Activated naive CD4-positive, alpha-beta T cell (primary cell): ENCODE measurements at places on chromosomes 2 and 18.

DNA sequence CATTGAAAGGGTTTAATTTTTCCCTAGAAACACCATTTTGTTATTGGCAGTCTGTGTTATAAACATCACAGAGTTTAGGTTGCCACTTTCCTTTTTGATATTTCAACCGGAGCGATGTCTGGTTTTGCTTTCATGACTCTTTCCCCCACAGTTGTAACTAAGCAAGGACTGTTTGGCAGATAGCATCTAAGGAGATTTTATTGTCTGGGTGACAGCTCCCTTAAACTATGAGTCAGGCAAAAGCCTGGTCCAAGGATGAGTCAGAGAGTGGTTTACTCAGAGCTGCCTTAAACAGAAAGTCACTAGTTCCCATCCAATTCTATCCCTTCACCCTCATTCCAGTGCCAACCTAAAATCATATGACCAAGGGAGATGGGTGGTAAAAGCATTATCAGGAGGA is 341.6 kb upstream of the VWC2L start:
- DNase-seq: no peak

DNA sequence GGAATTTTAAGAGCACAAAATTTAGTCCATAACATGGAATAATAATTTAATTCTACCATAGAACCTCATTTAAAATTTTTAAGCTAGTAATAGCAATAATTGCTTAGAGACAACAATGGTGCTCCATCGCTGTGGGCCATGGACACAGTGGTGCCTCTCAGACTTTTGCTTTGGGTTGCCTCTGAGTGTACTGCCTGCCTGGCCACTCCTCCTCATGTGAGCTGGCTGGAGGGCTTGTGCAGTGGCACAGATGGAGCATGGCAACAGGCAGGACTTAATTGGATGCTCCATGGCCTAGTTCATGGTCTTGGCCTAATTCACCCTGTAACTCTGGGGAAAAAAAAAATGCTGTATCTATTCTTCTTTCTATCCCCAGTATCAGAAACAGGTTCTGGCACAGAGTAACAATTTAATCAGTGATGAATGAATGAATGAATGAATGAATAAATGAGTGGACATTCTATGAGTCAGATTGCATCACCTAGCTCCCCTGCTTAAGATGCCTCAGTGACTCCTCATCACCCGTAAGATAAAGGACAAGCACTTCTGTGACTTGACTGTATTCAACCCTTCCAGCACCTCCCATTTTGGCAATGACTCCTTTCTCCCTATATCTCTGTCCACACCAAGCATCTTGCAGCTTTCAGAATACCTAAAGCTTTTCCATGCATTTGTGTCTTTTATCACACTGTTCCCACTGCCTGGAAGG is 211.8 kb upstream of the SLC14A2 start:
- DNase-seq: no peak

DNA sequence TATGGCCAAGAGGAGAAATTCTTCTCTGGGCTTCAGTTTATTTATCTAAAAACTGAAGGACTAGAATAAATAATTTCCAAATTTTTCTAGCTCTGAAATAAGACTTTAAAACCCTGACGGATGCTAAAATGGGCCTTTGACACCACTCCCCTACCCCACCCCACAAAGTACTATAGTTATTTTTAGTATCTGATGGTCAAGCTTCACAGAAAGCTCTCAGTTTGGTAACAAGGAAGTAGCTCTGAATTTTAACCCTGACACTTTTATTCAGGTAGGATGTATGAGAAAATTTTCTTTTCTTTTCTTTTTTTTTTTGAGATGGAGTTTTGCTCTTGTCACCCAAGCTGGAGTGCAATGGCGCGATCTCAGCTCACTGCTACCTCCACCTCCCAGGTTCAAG is 2.4 kb downstream of the RBKS start:
- DNase-seq: no peak

DNA sequence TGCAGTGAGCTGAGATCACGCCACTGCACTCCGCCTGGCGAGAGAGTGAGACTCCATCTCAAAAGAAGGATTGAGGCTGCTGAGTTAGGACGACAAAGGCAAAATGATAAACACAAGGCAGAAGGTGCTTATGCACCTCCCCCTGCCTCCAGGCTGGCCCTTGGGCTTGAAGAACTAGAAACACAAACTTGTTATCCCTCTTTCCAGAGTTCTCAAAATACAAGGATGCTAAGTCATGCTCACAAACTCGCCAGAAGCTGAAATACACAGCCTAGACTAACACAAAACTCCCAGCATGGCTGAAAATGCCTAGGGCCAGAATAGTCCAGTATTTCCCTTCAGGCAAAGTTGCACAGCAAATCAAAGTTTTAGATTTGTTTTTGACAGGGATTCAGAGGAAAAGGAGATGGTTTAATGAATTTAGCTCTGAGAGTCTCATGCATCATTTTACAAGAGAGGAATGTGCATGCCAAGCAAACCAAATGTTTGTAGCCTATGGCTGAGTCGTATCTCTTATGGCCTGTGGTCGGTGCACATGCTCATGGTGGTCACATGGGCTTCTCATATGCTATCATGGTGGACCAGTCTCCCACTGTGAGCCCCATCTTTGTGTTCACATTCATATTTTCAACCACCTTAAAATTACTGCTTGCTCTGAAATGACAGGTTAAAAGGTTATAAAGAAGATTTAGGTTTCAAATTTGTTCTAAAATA is 16.2 kb upstream of the MREG start:
- no peak for DNase-seq

DNA sequence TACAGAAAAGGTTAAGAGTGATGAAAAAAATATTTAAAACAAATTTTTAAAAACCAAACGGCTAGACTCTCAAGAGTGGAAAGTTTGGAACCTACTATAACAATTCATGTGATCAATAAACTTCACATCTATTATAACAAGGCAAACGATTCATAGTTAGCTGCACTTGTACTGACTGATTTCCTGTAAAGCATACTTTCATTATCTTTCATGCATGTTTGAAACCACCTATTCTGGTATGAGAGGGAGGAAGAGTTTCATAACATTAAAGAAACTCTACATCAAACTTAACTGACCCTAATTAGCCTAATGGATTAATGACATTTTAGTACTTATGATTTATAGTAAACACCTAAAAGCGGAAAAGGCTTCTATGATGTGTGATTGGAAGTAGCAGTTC is 43.7 kb upstream of the VWC2L start:
- no peak for DNase-seq

GRCh38 chr2:112156152-112156986 is 18.2 kb downstream of the FBLN7 start:
- no peak for DNase-seq

DNA sequence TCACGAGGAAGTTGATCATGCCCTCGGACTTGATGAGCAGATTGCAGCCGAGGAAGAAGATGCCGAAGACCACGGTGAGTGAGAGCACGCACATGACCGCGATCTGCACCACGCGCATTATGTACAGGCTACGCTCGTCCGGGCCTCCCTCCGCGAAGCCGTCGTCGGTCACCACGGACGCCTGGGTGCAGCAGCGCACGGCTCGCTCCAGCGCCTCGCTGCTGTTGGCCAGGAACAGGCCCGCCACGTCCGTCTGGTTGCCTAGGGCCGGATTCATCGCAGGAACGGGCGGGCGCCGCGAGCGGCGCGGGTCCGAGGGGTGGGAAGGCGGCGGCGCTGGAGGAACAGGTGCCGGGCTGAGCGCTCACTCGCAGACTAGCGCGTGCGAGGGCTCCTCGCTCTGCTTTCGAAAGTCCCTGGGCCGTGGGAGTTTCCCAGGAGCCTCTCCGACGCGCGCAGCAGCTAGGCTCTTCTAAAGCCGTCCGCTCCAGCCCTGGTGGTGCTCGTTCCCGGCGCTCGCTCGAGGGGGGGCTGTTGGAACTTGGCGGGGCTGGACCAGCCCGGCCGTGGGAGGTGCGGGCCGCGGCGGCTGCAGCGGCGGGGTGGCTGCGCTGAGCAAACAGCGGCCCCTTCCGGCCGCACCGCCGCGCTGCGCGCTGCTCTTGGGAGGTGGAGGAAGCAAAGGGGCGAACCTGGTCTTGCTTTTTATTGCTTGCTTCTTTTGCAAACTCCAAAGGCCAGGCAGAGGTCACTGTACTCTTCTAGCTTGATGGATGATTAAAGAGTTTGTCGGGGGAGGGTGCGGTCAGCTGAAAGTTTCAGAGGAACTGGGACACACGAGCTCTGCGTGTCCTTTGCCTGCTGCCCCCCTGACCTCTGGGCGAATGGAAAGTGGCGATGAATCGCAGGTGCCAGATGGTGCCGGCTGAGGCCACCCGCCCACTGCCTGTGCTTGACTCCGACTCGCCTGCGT is at the start of gene RPRM:
Gene RPRM, minus strand, starts transcription at position 474 of the 973 bp plus-strand sequence. Its CDS starts 197 bp downstream, at position 277.
- peak; percentile 31 for DNase-seq

DNA sequence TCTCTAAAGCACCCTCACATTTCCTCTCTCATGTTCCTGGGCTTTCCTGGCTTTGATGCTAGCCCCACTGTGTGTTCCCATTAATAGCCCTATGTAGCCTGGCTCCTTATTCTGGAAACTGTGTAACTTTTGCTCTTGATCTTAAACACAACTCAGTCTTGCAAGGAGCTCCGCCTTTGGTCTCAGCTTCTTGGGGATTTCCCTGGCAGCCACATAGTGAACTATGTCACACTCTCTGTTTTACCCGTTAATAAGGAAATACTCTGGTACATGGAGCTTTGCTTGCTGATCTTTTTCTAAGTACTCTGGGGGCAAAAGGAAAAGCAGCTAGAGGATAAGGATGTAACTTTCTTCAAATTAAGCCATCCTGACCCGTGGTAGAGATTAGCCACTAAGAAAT is 259.3 kb downstream of the NEDD4L start:
- no peak for DNase-seq

DNA sequence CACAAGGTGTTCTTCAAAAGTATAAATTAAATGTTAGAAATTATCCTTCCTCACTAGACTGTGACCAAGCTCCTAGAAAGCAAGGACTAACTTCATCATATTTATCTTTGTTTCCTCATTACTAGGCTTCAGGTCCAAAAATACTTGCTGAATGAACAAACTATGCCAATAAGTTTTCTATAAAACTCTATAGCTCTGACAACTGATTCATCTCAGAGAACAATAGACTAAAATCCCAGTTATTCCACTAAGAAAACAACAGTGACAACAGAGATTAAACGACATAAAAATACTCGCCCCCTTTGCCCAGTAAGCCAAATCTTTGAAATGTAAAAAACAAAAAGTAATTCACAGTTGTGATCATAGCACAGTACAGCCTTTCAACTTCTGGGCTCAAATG is 13.6 kb downstream of the TLK1 start:
- no peak for DNase-seq

DNA sequence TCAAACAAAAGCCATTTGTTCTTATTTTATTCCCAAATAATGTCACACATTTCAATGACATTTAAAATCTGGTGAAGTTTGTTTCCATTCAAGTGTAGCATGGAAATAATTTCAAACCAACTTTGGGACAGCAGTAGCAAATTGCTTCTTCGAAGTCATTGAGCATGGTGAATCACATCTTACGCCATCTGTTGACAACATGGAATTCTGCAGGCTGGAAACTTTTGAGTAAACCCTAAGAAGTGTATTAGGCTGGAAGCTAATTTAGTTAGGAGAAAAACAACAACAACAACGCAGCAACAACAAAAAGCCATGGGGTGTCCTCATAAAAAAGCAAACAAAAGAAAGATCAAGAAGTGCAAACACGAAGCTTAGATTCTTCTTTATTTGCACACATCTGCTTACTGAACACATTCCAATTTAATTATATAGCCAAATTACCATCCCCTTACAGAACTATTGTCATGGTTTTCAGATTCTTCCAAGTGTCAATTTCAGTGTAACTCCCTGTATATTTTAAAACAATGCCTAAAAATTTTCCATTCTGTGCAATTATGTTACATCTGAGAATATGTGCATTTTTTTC is 659.0 kb upstream of the CDH7 start:
- no peak for DNase-seq

DNA sequence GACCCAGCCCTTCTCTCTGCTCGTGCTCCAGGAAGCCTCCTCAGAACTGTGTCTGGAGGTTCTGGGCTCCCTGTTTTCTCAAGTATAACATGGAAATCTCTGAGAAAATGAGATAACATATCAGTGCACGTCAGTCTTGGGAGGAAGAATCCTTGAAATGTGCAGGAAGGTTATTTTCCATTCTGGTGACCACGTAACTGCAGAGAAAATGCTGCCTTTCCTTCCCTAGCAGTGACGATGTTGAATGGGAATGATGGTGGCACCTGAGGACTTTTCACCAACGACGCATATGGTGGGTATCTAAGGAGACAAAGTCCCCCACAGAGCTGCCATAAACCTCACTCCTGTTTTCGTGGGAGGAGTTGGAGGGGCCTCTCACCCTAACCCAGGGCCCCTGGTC is 272.1 kb upstream of the SIX2 start:
- DNase-seq: no peak

GRCh38 chr18:9062418-9062751 is 40.1 kb upstream of the NDUFV2 start:
- DNase-seq: no peak

- no peak for DNase-seq
Measured at GRCh38 chr2:98944775-98945174, 8.8 kb upstream of the CRACDL start.

- DNase-seq: no peak
Measured at GRCh38 chr2:177342736-177343135, 49.8 kb upstream of the AGPS start.

- DNase-seq: no peak
Measured at GRCh38 chr2:125172181-125172580, 1147.1 kb downstream of the CNTNAP5 start.

- DNase-seq: peak; percentile 63
Measured at GRCh38 chr2:204177977-204178522, 241.5 kb downstream of the ICOS start.

DNA sequence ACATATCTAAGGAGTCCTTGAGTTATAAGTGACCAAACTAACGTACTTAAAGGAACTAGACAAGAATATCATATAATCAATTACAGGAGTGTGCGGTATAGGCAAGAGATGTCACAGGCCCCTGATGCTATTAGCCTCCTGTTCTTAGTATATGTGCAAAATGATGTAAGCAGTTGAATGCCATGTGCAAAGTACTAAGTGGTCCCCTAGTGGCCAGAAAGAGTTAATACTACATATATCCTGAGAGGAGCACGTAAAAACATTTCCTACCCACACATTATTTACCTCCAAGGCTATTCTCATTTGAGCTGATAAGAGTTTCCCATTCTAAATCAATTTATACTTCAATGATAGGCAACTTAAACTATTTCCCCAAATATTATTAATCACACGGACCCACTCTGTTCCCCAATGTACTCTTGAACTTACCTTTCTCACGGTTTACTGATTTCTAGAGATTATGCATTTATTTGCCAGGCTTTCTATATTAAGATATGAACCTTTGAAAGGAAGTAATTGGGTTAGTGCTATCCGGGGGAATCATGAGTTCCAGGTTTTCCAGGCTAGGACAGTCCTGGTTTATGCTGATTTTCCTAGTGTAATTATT is 158.0 kb upstream of the KLHL14 start:
- no peak for DNase-seq

DNA sequence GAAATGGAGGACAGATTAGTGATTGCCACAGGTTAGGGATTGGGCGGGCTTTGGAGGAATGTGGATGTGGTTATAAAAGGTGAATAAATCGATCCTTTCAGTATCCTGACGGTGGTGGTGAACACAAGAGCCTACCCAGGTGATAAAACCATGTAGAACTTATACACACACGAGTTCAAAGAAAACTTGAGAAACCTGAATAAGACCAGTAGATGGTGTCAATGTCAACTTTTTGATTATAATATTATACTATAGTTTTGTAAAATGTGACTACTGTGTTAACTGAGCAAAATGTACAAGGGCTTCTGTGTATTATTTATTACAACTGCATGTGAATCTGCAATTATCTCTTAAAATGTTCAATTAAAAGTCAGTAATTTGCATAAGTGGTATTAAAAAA is 136.3 kb downstream of the ERBB4 start:
- DNase-seq: no peak

GRCh38 chr2:46525522-46526155 is 46.3 kb downstream of the TMEM247 start:
- DNase-seq: no peak
